DMS79 treated with DMSO at 0.1 percent for 48 hours (cell line): ENCODE measurements at places on chromosomes 5 and 9.

GRCh38 chr9:35237311-35237710, 75.5 kb downstream of the UNC13B start:
- DNase-seq = peak; percentile 87

DNA sequence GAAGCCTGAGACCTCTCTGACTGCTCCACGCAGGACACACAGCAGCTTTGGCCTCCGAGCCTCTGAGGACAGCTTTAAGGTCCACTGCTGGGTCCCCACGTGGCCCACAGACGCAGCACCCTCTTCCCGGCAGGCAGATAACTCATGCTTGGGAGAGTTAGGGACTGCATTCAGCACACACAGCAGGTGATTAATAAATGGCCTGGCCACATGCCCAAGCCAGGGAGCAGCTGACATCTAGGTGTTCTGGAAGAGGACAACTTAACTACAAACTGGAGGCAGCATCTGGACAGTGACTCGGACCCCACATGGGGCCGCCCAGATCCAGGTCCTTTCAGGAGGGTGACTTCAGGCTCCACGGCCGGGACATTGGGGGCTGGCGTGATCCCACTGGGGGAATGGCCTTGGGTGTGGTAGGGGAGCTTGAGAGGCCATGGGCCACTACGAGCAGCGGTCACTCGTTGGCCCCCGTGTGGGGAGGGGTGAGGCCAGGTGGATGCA, 11.3 kb downstream of the NINJ1 start:
- DNase-seq = no peak

GRCh38 chr5:80191991-80192398, 63.9 kb downstream of the SERINC5 start:
- no peak for DNase-seq

DNA sequence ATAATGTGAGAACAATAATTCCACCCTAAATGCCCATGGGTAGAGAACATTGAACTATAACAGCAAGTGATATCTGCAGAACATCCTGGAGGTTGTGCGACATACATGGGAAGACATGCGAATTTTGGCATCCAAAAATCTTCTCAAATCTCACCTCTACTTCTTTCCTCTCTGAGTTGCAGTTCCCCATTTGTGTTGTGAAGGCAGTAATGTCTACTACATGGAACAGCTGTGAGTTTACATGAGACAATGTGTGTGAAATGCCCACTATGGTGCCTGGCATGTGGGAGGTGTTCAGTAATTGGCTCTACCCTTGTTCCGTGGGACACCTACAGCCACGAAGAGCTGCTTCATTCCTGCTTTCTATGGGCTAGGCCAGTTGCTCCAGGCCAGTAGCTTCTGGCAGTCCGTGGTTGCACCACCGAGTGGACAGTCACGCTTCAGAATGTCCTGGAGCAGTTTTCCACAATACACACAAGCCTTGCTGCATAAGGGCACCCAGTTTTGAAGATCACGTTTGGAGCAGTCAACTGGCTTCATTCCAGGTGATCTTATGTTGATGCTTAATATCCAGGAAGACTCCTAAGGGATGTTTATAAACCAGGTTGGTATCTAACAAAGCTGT, 297.7 kb downstream of the DEPDC1B start:
- no peak for DNase-seq

- no peak for DNase-seq
These were observed 151.0 kb downstream of the GCNT1 start for GRCh38 chr9:76610011-76610352.

DNA sequence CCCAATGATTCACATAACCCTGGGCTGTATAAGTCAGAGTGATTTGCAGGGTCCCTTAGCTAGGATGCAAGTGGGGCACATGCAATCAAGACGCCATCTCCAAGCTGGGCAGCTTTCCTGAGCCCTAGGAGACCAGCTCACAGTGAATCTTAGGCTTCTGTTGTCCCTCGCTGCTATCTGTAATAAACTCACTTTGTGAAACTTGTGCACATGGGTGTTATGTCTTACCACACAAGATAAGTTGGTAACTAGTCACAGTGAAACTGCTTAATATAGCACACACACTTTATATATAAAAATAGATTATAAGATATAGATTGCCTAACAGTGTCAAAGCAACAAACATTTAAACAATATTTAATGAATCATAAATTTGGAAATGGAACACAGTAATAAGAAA, 658.5 kb downstream of the SLCO4C1 start:
- DNase-seq = no peak

DNA sequence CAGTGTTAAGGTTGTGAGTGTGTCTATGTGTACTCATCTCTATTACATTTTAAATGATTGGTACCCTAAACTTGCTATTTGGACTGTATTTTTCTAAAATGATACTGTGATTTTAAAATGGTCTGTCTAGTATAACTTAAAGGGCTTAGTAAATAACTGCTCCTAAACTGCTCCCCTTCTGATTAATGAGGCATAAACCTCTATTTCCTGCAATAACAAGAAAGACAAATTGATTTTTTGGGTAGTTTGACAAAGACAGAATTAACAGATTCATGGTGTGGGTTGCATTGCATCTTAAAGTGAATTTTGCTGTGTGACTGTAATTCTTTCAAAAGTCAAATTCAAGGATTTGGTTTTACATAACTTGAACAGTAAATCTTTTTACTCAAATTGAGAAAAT, 8.1 kb upstream of the LRRTM2 start:
- no peak for DNase-seq

DNA sequence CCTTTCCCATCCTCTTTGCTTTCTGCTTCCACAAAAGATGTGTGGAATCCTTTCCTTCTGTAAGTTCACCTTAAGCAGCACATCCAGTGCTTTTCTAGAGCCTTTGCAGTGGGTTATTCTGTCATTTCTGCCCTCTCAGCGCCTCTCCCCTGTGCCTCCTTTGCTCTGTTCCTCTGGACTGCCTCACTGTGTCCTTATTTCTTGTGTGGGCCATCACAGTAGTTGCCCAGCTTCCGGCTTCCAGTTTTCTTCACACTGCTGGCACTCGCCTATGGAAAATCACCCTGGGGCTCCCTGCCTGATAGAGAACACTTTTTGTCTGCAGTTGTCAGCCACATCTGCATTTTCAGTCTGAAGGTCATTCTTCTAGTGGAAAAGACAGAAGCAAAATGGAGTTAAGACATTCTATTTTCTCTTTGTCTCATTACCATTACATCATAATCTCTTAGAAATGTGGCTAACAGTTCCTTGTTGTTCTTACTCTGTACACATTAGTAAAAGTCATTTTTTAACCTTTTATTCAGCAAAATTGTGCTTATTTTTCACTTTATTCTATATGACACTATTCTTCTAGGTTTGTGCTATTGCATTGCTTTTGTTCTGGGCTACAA, 64.1 kb upstream of the ZNF608 start:
- no peak for DNase-seq

GRCh38 chr9:17862101-17862500, 283.2 kb downstream of the SH3GL2 start:
- DNase-seq = no peak

GRCh38 chr9:117293206-117294114, 121.4 kb downstream of the ASTN2 start:
- DNase-seq = peak; percentile 46

DNA sequence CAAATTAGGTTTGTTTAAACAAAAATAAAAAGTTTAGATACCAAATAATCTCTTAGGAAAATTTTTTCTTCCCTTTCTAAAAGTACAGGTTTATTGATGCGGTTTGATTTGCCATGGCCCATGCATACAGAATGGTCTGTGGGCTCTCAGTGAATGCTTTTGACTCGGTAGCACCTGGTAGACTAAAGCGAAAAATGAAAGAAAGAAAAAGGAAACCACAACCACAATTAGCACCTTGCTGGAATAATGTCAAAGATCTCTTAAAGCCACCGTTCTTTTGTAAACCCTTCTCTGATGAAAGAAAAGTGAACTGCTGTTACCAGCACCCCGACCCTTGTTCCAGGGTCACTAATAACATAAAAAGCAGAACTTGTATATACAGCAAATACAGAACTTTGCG, 157.9 kb downstream of the NFIB start:
- DNase-seq = peak; percentile 95

DNA sequence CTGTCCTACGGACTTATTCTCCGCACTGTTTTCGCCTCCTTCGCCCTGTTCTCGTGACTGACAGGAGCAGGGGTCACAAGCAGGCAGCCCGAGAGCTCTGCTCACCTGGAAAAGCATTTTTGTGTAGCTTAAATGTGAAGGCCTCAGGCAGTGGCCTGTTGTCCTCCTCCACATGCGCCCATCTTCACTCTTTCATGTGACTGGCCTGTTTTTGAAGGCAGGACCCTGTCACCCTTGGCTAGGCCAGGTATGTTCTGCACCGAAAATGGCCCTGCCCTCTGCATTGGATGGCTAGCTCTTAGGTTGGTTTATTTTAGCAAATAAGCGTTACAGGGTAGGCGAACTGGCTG, 614 bp upstream of the CPLANE1 start:
- DNase-seq = peak; percentile 42

GRCh38 chr9:100720922-100721321, 143.0 kb downstream of the CAVIN4 start:
- no peak for DNase-seq

DNA sequence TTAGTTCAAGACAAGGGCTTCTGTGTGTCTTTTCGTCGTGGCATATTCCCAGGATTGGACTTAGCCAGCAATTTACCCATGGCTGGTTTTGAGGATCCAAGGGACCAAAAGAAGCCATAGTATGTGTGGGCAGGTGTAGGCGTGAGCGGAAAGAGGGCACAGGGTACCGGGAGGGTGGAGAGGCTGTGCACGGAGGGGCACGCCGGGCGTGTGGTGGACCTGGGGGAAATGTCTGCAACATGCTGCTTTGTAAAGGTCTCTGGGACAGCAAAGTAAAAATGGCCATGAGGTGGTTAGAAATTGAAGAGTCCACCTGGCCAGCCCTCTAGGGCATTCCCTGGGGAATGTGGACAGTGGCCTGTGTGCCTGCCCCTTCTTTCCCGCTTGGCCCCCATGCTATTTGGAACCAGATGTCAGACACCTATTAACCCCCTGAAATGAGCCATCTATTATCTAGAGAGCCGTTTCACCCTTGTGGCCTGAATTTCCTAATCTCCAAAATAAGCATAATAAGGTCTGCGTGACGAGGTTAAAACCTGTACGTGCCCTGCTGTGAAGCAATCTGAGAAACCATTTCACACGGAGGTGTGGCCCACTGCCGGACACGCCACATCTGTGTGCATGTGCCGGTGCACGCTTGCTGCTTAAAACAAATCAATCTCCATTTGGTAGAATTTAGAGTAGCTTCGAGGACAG, 5.1 kb downstream of the FLT4 start:
- no peak for DNase-seq

DNA sequence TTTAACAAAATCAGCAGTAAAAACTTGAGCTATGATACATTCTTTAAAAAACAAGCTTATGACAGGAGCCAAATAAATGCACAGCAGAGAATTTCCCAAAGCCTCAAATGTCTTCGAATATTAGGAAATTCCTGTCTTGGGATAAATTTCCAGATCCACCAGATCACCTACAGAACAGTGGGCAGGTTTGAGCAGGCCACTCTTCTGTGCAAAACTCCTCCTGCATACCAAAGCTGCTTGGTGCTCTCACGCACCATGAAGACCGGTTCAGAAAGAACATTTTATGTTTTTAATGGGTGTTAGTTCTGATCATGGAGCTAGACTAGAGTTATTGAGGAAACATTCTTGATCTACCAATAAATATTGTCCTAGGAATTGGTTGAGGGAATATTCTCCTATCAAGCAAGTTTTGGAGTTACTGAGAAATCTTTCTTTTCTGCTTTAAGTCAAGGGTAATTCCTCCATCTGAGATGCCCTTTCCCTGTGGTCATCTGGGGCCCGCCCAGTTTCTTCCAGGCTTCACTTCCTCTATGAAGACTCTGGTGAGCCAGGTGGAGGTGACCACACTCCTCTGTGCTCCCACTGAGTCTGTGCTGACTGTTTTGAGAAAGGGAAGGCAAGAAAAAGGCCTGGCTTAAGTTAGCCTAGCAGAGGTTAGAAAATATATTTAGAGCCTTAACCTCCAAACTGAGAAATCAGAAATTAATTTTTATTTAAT, 17.9 kb downstream of the TNFSF15 start:
- no peak for DNase-seq

- no peak for DNase-seq
These were observed 21.1 kb upstream of the LVRN start for GRCh38 chr5:115941051-115941675.

DNA sequence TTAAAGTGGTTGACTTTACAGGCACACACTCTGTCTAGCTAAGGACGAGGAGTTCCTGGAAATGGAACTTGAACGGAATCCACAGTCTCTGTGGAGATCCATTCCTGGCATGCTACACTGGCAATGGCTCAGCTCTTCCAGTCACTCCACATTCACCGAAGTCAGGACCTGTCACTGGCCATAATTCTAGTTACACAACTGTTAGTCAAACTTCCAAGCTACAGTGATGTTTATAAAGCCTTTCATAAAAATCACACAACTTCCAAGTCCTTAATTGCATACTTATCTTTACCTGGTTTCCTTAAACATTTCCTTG, 15.7 kb downstream of the CDC14B start:
- DNase-seq = no peak

GRCh38 chr5:181153814-181154213, 6.4 kb downstream of the OR2V2 start:
- DNase-seq = no peak

DNA sequence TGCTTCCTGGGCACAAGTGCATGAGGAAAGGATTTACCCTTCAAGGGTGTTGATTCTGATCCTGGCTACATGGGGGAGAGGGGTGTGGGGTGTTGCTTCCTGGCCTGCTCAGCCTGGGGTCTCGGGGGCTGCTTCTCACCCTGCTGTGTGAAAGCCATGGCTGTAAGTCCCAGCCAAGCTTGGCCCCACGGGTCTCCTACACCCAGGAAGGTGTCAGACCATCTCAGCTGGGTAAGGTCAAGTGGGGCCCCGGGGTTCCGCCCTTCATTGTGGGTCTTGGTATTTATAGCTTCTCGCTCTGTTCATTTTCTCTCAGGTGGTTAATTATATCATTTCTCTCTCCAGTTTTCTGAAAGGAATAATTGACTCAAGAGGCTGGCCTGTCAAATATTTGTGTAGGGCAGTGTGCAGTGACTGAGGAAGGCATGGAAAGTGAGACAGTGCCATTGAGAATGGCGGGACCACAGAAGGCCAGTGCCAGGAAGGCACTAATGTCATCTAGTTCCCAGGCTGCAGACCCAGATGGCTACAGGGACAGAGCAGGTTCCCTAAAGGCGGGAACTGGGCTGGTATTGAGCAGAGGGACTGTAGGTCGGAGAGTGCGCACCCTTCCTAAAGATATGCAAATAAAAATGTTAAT, 126.0 kb downstream of the FOXD1 start:
- peak; percentile 5 for DNase-seq

DNA sequence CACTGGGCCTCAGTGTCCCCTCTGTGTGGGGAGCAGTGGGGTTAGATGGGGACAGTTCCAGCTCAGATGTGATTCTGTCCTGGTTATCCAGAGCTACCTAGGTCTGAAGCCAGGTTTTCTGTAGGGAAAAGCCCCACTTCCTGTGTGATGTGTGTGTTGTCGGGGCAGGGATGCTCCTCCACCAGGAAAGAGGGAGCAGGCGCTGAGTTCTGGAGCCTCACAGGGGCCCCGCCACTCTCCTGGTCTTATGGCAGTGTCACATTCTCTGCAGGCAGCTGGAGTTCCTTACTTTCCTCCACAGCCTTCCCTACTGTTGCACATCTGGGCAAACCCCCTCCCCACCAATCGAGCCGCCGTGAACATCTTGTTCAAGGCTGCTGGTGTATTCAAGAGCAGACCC, 39.1 kb upstream of the GRHPR start:
- DNase-seq = no peak

GRCh38 chr5:140561753-140562523, 2.5 kb downstream of the APBB3 start:
- no peak for DNase-seq

GRCh38 chr5:32031089-32031488, 143.0 kb downstream of the GOLPH3 start:
- DNase-seq = no peak

GRCh38 chr9:127159325-127159801, 36.9 kb upstream of the ANGPTL2 start:
- no peak for DNase-seq
